ENCODE measurements at places on chromosomes 5 and 9.
A peak's percentile ranks its signal among the peaks of the same experiment; 100 is the strongest.

DNA sequence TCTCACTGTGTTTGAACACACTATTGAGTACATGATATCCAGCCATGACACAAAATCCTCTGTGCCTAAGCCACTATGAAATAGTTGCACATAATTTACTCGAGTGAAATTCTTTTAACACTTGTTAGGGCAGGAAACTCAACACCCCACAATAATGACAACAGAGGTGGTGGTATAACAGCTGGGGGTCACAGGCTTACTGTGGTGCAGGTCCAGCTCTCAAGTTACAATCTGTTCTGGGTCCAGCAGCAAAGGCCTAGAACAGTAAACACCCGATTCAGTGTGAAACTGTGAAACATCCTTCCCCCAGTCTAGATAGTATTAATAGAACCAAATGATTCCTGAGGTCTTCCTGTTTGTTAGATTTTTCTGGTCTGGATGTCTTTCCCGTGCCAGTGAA, 102.9 kb upstream of the APC start:
- no peak for DNase-seq

DNA sequence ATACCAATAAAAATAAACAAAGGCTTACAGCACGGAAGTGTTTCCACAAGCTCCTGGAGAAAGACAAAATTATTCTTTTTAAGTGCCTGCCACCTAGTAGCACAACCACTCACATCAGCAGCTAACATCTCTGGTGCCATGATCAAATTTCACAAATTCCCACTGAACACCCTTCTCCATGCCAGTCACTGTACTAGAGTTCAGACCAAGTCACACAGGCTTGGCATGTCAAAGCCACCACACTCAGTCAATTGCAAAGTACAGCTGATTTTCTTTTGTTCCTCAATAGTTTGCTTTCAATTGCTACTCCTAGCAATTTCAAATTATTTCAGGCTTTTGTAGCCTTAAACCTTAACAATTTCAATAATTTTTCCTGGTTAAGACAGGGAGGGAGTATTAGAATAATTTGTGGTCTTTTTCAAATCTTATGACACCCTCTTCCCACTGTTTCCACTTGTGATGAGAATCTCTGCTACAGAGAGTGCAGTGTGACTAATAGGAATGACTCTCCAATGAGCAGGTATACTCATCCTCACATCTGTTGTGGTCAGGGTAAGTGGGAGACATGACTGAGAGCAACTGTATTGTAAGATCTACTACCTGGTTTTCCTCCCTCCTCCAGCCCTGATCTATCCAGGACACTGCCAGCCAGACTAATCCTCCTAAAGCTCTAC, 46.2 kb downstream of the RNF145 start:
- DNase-seq = no peak

GRCh38 chr5:151492729-151493128, 45.3 kb downstream of the SLC36A1 start:
- DNase-seq = peak; percentile 10

- DNase-seq = no peak
These were observed 67.8 kb downstream of the LHX2 start for GRCh38 chr9:124079176-124079925.

DNA sequence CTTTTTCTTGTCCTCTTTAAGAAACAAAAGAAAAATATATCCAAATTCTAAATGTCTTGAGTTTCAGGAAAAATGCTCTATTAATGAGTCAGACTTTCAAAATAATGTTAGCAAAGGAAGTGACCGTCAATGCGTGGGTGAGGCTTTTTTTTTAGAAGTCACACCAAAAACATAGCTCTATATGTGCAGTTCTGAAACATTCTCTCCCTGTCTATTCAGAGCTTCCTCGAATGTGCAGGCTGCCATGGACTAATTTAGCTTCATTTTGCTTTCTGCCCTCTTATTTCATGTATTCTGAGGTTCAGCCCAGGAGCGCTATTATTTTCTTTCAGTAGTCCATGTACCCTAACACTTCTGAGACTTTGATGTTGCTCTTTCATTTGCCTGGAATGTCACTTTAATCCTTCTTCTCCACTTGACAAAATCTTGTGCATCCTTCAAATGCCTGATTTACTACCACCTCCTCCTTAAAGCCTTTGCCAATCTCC, 72.5 kb upstream of the RASA1 start:
- DNase-seq = no peak

GRCh38 chr5:23930985-23931384, 423.6 kb downstream of the PRDM9 start:
- no peak for DNase-seq

DNA sequence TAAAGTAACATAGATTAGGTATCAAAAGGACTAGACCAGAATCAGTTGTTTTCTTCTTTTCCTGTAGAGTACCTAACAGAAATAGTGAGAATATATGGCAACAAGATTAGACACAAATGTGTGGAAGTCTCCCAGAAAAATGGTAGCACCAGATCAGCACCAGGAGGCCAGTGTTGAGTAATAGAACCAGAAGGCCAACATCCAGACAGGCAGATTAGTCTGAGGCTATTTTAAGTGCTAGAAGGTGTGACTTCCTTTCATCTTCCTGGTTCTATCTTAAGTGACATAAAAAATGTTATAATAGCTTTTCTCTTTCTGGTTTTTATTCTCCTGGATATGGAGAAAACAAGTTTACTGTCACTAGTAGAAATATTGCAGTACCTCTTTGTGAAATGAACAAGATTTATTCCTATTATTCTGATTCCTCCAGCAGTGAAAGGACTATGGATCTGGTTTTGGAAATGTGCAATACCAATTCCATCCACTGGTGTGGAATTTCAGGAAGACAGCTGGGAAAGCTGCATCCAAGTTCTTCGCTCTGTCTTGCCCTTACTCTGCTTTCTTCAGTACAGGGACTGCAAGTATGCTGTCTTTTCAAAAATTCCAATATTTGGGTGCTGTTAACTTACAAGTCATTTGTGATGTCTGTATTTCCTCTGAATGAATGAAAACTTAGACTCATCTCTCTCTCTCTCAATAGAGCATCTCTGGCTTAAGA, 39.1 kb downstream of the SHLD3 start:
- DNase-seq = no peak

DNA sequence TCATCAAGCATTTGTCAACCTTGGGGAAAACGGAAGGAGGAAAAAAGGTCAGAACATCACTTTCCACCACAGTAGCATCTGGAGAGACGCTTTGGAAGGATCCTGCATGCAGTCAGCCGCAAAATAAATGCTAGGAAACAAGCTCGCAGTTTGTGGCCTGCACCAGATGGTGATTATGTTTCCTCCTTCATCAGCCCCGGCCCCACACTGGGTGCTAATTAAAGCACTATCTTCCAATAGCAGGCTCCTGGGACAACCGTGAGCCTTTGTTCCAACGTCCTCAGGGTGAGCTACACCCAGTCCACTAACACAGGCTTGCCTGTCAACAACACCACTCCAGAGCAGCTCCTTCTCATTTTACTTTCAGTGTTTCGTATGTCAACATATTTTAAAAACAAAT, 64.0 kb downstream of the RNF130 start:
- peak; percentile 97 for DNase-seq

- DNase-seq = no peak
These were observed 361.2 kb upstream of the TRPC7 start for GRCh38 chr5:136726506-136726905.

- DNase-seq = no peak
These were observed 22.2 kb downstream of the SCAI start for GRCh38 chr9:125121146-125121545.

Data from hematopoietic multipotent progenitor cell treated with erythropoietin and hydrocortisone succinate and interleukin-3 and kit ligand, for 6 days (in vitro differentiated cells).